Activated CD8-positive, alpha-beta memory T cell treated with anti-CD3 and anti-CD28 coated beads, Interleukin-2, amount 50 U/mL, for 4 hours (primary cell): ENCODE measurements at places on chromosomes 2 and 18.

- no peak for DNase-seq
These were observed 29.9 kb downstream of the MTCL1 start for GRCh38 chr18:8735274-8735673.

GRCh38 chr2:221915926-221916325 is 343.8 kb upstream of the EPHA4 start:
- no peak for DNase-seq

DNA sequence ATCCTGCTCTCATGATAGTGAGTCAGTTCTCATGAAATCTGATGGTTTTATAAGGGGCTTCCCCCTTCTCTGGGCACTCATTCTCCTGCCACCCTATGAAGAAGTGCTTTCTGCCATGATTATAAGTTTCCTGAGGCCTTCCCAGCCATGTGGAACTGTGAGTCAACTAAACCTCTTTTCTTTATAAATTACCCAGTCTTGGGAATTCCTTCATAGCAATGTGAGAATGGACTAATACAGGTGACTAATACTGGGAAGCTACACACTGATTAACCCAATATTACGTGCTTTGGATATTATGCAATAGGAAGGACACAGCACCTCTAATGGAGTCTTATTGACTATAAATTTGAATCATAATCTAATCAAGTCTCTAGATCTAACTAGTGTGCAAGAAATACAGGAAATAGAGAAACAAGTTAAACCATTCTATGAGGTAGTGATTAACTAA is 107.2 kb upstream of the ETAA1 start:
- no peak for DNase-seq

DNA sequence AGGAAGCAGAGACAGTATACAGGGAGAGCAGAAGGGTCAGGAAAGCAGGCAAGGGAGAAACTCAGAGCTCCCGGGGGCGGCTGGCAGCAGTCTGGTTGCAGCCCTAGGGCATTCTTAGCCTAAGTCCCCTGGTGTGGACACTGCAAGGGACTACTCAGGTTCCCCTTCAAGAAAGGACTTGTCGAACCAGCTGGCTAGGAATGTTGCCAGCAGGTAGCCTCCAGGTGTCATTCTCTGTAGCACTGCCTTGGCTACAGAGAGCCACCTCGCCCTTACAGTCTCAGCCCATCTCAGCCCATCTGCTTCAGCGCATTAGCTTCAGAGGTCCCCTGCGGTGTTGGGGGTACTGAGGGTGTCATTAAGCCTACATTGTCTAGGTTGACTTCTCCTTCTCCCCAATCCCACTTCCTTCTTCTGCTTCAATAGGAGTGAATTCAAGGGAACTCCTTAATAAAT is 11.3 kb upstream of the TMSB10 start:
- DNase-seq, result no peak

DNA sequence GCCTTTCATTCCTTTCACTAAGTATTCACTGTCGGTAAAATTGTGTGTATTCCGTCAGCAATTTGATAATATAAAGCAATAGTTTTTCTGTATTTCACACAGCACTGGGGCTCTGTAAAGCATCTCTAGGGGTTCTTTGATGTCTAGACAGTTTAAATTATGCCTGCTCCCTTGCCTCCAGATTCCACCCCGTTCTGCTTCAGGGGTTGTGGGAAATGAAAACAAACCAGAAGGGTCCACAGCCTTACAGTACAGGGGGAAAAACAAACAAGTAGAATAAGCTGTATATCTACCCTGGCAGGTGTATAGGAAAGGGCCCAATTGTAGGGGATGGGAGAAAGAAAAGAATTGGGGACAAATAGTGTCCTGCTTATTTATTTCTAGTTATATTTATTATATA is 63.1 kb downstream of the ASXL3 start:
- DNase-seq, result no peak

DNA sequence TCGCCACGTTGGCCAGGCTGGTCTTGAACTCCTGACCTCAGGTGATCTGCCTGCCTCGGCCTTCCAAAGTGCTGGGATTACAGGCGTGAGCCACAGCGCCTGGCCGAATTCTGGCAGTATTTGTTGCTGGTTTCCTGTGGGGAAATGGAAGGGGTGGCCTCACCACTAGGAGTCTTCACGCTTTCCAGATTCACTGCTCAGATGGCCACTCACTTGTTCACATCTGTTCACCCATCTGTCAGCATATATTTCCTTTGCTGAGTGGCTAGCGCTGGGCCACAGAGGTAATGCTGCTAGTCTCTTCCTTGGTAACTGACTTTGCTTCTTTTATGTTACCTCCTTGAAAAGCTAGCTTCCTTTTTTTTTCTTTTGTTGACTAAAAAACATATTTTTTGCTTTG is 27.2 kb downstream of the TMEM177 start:
- no peak for DNase-seq

DNA sequence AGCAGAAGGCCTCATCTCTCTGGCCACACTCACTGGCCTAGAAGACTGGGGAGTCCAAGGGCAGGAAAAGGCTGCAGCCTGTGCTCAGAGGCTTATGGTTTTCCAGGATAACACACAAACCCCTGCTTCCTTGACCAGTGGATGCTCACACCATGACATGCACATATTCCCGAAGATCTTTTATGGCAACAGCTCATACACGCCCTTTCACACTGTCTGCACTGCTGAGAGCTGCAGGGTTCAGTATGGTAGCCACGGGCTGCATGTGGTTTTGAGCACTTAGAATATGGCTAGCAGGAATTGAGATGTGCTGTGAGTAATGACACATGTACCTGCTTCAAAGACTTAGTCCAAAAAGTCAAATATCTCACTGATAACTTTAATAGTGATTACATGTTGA is 95.8 kb downstream of the VSNL1 start:
- no peak for DNase-seq

DNA sequence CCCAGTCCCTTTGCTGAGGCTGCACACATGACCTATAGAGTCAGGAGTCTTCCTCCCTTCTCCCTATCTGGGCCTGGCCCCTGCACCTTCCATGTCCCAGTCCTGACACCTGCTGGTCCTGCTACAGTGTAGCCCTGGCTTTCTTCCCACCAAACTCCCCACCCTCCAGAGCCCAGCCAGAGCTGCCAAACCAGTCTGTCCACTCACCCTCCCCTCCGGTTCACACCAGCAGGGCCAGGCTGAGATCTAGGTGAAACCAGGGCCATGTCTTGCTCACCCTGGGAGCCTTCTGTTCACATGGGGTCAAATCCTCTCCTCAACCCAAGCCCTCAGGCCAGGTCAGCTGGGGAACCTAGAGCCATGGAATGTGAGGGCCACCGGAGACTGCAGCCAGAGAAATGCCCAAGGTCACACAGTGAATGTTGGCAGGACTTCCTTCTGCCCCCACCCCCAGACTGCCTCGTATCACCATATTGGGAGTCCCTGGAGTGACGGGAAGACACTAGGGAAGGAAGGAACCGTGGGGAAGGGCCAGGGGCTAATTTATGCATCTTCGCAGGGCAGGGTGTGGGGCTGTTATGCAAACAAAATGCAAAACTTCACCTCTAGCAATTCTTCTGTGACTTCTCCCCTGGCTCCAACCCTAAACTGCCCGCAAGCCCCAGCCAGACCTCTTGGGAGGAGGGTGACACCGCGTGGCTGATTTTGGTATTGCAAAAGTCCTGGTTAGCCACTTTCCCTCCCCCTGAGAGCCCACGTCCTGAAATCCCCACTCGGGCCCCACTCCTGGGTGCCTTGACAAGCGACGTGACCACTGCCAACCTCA is 14.6 kb downstream of the TNS1 start:
- peak; percentile 63 for DNase-seq

GRCh38 chr2:64675860-64676259 is 22.1 kb upstream of the SERTAD2 start:
- peak; percentile 74 for DNase-seq

GRCh38 chr2:39871291-39871761 is 92.3 kb upstream of the THUMPD2 start:
- DNase-seq, result no peak

GRCh38 chr18:22230471-22230945 is 61.1 kb downstream of the GATA6 start:
- no peak for DNase-seq

DNA sequence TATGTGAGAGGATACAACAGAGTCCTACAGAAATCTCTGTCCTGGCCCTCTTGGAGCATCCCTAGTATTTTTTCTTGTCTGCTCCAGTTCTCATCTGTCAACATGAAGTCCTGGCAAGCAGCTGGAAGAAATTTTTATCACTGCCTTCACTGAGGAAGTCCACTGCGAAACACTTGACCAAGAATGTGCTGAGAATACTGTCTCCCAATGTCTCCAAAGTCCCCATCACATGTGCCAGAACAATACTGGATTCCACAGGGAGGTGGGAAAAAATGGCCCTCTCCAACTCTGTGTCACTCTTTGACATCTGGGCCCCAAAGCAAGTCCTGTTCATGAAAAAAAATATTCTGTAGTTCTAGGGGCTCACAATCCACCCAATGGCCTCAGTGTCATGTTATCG is 32.8 kb upstream of the PGAP1 start:
- no peak for DNase-seq

- peak; percentile 67 for DNase-seq
These were observed 38.9 kb downstream of the CNGA3 start for GRCh38 chr2:98385050-98385699.

- no peak for DNase-seq
These were observed 698.5 kb downstream of the NR4A2 start for GRCh38 chr2:155633887-155634570.

GRCh38 chr2:203469546-203469945 is 65.6 kb downstream of the RAPH1 start:
- no peak for DNase-seq

GRCh38 chr2:129466389-129466788 is 513.1 kb upstream of the RAB6C start:
- DNase-seq, result no peak

DNA sequence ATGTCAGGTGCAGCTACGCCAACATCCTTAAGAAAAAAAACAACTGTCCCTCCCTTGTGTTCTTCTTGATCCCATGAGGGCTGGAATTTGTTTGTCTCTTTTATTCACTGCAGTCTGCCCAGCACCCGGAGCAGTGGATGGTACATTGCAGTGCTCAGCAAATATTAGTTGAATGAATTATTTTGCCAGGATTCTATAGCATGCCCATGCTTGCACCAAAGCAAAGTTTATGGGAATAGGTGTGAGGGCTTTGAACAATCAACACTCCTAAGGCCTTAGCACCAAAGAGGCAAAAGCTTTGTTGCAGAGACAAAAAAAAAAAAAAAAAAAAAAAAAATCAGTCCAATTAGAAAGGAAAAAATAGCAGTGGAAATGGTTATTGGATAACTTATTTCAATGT is 28.7 kb upstream of the DCC start:
- DNase-seq, result no peak

DNA sequence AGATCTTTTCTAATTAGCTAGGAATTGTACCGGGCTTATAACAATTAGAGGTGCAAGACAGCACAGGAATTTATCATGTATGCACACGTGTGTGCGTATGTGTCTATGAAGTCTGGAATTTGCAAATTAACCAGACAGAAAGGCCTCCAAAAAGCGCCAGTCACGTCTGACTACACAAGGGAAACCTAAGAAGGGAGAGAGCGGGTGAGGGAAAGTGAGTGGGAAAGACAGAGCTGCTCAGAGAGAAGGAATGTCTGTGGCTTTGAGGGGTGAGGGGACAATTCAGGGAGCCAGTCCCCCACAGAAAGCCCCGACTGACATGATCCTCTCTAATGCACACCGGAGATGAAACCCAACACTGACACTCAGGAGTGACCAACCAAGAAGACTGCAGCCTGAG is 197.7 kb upstream of the SH3BP4 start:
- DNase-seq, result no peak

DNA sequence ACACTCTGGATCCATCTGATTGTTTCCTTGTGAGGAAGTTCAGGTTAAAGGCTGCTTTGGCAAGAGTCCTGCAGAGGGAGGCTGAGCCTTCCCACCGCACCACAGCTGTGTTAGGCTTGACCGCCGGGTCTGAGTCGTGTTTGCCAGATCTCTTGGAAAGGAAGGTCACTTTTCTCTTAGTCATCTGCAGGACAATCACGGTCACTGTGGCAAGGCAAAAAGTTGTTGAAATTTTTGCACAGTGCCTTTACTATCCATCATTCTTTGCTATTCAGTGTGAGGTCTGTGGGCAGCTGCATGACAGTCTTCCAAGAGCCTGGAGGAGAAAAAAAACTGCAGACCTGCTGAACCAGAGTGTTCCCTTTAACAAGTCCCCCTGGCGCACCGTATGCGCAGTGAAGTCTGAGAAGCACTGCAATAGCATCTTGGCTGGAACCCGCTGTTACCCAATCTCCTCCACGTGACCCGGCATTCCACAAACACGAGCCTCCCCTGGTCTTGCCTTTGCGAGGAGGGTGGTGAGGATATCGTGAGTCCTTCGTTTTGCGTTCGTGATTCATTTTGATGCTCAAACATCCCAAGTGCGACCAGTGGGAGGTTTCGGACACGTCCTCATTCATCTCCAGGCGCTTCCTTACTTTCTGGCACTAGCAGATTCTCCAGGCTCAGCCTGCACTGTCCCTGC is 23.0 kb downstream of the BIN1 start:
- no peak for DNase-seq

GRCh38 chr2:63983986-63984605 is 35.1 kb downstream of the VPS54 start:
- DNase-seq, result no peak

GRCh38 chr2:156190517-156190916 is 142.0 kb downstream of the NR4A2 start:
- no peak for DNase-seq

DNA sequence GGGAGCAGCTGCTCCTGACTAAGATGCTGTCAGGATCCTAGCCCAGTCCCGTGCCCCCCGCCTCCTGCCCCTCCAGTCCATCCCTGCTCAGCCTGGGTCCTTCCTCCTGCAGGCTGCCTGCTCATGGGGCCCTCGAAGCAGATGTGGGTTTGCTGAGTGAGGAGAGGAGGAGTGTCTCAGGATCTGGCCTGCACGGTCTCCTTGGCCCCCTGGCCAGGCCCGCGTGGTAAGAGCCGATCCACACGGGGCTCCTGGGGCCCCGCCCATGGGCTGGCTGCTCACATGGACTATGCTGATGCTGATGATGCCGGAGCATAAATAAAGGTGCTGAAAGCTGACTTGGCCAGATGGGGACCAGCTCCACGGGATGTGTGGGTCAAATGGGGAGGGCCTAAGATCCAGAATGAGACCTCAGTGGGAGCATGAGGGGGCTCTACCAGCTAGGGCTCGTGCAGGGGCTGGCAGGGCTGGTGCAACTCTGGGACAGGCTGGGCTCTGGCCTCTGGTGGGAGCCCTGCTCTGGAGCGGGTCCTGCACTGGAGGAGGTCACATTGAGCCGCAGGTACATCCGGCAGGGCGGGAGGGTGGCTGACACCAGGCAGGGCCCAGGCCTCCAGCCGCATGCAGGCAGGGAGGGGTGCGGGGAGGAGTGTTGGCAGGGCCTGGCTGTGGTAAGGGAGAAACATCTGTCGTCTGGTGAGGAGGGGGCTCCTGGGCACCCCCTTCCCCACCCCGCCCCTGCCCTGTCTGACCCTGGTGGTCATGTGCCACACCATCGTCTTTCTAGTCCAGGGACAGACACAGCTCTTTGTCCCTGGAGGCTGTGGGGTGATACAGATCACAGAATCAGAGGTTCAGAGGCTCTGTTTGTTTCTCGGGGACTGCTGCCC is 275.3 kb upstream of the HDAC4 start:
- DNase-seq, result no peak

- no peak for DNase-seq
These were observed 92.5 kb upstream of the SLC35G4 start for GRCh38 chr18:11516751-11517503.
